ENCODE measurements at places on chromosomes 3 and 15. TPM values are rescaled to one million over a fixed set of nuclear protein-coding genes. Genes with fewer than 3 reads are reported as not detected.

The SLC2A2 gene
- polyA plus RNA-seq, result 58.9 TPM

The TMOD3 gene
- 19.2 TPM for polyA plus RNA-seq

The FYCO1 gene
- 6.5 TPM for polyA plus RNA-seq

The ZNF80 gene
- polyA plus RNA-seq, result not detected

The IQCF5 gene
- polyA plus RNA-seq, result not detected

The MEGF11 gene
- 0.41 TPM for polyA plus RNA-seq

The ZNF774 gene
- polyA plus RNA-seq, result 2.1 TPM

The C2CD4B gene
- polyA plus RNA-seq, result 3.7 TPM

The CCRL2 gene
- polyA plus RNA-seq, result 11.3 TPM

The NDN gene
- polyA plus RNA-seq, result 7.6 TPM

The ACSBG1 gene
- 0.55 TPM for polyA plus RNA-seq

The CDHR4 gene
- not detected for polyA plus RNA-seq

The HTR3E gene
- polyA plus RNA-seq, result 1.8 TPM

The DNAH12 gene
- 2.1 TPM for polyA plus RNA-seq

The GRK7 gene
- 0.04 TPM for polyA plus RNA-seq

The TEX55 gene
- polyA plus RNA-seq, result not detected

The MST1R gene
- polyA plus RNA-seq, result 50.3 TPM

The GOLGA6D gene
- 0.07 TPM for polyA plus RNA-seq

The STARD9 gene
- under 0.01 TPM for polyA plus RNA-seq

The DLEC1 gene
- polyA plus RNA-seq, result 1.5 TPM

The SPESP1 gene
- 1.6 TPM for polyA plus RNA-seq

The ZDHHC19 gene
- not detected for polyA plus RNA-seq

The SLC12A1 gene
- polyA plus RNA-seq, result not detected

The GOLGA8O gene
- not detected for polyA plus RNA-seq

The IL16 gene
- polyA plus RNA-seq, result 9.7 TPM

The TMEM40 gene
- polyA plus RNA-seq, result 0.07 TPM

All from small intestine (tissue), 16 donors.